CD4-positive, alpha-beta T cell treated with Interleukin-15 for 4 hours (primary cell): ENCODE measurements at places on chromosomes 7 and 10.

DNA sequence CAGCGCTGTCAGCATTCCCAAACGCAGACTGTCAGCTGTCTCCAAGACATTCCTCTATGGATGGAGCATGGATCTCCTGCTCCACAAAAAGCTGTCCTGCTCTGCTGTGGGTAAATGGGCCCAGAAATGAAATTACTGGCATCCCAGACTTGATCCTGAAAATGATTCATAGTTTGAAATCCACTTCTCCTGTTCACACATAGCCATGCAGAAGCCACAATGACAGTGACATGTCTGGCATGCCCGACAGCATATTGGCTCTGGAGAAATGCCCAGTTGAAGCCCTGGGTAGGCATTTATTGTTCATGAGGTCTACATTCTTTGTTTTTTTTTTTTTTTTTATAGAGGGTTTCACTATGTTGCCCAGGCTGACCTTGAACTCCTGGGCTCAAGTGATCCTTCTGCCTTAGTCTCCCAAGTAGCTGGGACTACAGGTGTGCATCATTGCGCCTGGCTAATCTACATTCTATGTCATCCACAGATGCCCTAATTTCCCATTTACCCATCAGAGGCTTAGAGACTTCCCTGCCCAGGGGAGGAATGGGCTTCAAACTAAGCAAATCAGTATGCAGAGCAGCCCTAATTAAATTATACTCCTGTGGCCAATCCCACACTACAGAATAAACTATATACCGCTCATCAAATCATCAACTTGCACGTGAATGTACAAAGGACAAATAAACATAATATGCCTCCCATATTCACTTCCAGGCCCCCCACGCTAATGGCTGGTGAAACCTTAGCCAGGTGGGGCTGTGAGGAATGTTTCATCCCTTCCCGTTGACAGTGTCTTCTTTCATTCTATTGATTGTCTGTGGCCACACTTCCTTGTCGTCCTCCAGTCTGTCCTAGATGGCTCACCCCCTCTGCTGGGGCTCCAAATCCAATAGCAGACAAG is 61.8 kb upstream of the EEPD1 start:
- DNase-seq, result no peak

DNA sequence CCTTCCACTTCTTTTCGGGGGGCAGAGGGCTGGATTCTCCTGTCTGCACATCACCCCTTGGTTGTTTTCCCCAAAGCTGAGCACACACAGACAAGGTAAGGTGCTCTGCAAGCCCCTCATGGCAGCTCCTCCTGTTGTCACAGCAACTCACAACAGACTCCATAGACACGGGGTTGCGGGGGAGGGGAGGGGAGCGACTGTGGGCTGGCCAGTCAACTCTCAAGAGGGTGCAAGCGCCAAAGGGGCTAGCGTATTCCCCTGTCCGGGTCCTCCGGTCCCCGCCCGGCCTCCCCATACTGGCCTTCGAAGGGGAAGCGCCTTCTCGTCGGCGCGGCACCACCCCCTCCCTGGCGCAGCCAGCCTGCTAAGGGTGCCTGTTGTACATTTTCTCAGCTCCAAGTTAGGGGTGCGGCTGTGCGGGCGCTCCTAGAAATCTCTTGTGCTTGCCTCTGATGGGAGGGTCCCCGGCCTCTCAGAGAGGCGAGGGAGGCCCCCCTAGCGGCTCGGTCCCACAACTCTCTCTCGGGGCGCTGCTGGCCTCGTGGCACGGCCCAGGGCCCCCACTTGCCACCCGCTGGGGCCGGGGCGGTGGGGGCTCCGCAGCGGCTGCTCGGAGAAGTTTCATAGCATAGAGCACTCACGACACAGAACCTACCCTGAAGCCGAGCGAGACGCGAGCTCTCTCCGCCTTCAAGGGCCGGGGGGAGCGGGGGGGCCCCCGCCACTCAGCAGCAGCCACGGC is 498 bp downstream of the RHOBTB1 start:
- no peak for DNase-seq

DNA sequence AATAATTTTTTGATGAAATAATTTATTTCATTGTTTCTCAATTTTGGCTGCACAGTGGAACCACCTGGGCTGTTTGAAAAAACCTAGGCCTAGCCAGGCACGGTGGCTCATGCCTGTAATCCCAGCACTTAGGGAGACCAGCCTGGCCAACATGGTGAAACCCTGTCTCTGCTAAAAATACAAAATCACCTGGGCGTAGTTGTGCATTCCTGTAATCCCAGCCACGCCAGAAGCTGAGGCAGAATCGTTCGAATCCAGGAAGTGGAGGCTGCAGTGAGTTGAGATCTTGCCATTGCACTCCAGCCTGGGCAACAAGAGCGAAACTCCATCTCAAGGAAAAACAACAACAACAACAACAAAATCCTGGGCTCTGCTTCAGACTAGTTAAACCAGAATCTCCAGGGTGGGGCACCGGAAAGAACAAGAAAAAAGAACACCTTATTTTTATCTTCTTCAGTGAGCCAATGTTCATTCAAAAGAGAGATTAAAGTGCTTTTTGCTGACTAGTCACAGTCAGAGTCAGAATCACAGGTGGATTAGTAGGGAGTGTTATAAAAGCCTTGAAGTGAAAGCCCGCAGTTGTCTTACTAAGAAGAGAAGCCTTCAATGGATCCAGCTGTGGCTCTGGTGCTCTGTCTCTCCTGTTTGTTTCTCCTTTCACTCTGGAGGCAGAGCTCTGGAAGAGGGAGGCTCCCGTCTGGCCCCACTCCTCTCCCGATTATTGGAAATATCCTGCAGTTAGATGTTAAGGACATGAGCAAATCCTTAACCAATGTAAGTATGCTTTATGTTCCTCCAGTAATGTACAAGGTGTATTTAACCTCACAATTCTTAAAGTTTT is at the start of gene CYP2C18:
Gene CYP2C18 (plus strand): TSS at position 516 of the 841 bp plus-strand sequence. CDS start 91 bp downstream, at position 607.
- no peak for DNase-seq

DNA sequence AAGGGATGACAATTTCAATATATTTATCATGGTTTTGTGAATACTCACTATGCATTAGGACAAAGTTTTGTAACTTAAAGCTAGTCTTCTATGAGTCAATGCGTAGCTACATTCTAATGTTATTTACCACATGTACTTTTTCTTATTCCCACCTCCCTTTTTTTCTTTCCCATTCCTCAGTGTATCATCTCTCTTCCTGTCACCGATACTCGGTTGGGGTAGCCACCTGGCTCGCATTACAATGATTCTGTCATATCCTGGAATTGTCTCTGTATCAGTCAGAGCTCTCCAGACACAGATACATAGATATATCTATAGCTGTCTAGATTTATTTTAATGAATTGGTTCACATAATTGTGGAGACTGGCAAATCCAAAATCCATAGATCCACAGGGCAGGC is 9.8 kb upstream of the RALA start:
- DNase-seq, result no peak
